ENCODE measurements at places on chromosomes 7 and 10. TPM values are rescaled to one million over a fixed set of nuclear protein-coding genes. Genes with fewer than 3 reads are reported as not detected.

DNA sequence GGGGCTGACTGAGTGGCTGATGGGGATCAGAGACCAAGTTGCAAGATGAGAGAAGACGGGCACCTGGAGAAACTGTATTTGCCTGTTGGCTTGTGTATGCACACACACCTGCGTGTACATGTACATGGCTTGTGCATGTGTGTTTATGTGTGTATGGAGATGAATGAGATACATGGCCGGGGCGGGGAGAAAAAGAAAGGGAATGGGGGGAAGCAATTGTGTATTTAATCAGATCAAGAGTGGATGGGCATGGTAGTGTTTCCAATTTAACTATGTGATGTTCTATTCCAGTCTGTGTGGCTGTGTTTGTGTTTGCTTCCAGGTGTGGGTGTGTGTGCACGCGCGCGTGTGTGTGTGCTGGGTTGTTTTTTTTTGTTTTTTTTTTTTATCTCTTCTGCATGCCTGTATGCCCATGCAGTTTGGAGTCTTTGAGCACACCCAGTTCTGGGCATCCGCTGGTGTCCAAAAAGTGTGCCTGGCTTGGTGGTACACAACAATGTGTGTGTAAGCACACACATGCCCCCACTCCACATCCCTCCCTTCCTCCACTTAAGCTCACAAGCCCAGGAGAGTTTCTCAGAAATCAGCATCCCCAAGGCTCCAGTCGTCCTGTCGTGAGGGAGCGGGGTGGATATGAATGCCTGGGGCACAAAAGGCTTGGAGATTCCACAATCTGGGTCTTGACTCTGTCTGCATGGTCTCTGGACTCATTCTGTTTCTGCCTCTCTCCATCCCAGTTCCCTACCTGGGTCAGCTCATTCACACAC is 2.5 kb upstream of the VGF start:
- no peak for DNase-seq
- H3K36me3 ChIP-seq, result no peaks in the 10 kb centered on the region
- H3K27me3 ChIP-seq, result peaks cover 93% of the 10 kb centered on the region
- no peak overlapping the region for H3K4me3 ChIP-seq
- no peak overlapping the region for H3K27ac ChIP-seq
- peaks cover 43% of the 10 kb centered on the region for H3K4me1 ChIP-seq

GRCh38 chr10:13412894-13413293 is 64.8 kb upstream of the SEPHS1 start:
- H3K36me3 ChIP-seq, result no peaks in the 10 kb centered on the region
- H3K4me1 ChIP-seq, result no peaks in the 10 kb centered on the region
- H3K27me3 ChIP-seq, result no peaks in the 10 kb centered on the region
- no peak for DNase-seq

- H3K4me3 ChIP-seq, result peak overlapping the region; percentile 100
- peaks cover 46% of the 10 kb centered on the region for H3K4me1 ChIP-seq
- H3K27ac ChIP-seq, result peak overlapping the region; percentile 99
Measured at GRCh38 chr7:16644636-16645592, 640 bp downstream of the ANKMY2 start.

DNA sequence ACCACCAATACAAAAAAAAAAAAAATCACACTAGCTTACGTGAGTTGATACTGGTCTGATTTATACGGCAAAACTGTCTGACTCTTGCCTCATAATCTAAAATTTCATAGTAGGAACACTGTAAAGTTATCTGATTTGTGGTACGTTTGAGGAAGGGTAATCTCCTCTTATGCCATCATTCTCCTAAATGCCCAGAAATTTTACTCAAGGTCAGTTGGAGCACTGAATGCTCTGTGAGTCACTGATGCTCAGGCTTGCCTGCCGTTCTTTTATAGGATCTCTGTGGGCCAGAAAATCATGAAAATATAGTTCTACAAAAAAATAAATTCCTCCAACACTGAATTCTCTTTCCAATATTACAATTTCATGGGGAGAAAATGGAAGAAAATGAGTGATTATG is 135.7 kb downstream of the PDE1C start:
- DNase-seq, result no peak
- H3K27ac ChIP-seq, result no peak overlapping the region
- H3K4me1 ChIP-seq, result peaks cover 24% of the 10 kb centered on the region
- H3K27me3 ChIP-seq, result peaks cover 16% of the 10 kb centered on the region
- no peaks in the 10 kb centered on the region for H3K36me3 ChIP-seq

TAS2R3 gene
- 5.6 TPM for total RNA-seq

All from mesothelial cell of epicardium (in vitro differentiated cells).